ENCODE measurements at places on chromosomes 5 and 9. TPM values are rescaled to one million over a fixed set of nuclear protein-coding genes. Genes with fewer than 3 reads are reported as not detected.

Gene CACNA1B
- total RNA-seq: 3.1 TPM

Gene S100Z
- not detected for total RNA-seq

Gene ADAMTS19
- 3.0 TPM for total RNA-seq

DNA sequence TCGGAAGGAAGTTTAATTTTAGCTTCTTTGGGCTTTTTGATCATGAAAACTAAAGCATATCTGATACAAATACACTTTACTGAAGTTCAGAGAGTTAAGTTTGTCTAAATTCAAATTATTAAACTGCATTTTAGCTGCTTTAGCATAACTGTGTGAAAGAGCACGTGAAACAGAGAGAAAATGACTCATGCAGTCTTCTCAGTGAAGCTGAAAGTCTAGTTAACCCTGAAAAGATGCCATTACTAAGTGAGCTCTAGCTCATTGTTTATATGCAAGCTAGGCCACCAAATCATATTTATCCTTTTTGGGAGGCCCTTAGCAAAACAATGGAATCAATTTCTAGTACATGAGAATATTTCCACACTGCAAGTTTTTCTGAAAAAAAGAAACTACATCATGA lies 27.6 kb downstream of the TPD52L3 start:
- DNase-seq: no peak

DNA sequence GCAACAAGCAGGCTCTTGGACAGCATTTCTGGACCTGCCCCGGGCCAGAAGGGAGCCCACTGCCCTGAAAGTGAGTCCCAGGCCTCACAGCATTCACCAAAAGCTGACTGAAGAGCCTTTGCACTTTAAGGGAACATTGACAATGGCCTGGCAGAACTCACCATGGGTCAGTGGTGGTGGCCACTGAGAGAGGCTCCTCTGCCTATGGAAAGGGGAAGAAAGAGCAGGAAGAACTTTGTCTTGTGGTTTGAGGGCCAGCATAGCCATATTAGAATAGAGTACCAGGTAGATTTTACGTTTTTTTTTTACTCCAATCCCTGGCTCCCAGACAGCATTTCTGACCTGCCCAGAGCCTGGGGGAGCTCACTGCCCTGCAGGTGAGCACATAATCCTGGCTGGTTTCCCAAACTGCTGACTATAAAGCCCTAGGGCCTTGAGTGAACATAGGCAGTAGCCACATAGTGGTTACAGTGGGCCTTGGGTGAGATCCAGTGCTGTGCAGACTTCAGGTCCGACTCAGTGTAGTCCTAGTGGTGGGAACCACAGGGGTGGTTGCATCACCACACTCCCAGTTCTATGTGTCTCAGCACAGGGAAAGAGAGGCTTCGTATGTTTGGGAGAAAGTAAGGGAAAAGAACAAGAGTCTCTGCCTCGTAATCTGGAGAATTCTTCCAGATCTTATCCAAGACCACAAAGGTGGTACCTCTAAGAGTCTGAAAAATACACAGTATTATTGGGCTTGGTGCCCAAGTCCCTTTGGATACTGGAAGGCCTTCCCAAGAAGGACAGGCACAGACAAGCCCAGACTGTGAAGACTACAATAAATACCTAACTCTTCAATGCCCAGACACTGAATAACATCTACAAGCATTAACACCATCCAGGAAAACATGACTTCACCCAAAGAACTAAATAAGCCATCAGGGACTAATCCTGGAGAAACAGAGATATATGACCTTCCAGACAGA lies 89.5 kb downstream of the TSSK1B start:
- DNase-seq: no peak

GRCh38 chr5:81762401-81762800 lies 11.5 kb upstream of the SSBP2 start:
- DNase-seq: no peak

DNA sequence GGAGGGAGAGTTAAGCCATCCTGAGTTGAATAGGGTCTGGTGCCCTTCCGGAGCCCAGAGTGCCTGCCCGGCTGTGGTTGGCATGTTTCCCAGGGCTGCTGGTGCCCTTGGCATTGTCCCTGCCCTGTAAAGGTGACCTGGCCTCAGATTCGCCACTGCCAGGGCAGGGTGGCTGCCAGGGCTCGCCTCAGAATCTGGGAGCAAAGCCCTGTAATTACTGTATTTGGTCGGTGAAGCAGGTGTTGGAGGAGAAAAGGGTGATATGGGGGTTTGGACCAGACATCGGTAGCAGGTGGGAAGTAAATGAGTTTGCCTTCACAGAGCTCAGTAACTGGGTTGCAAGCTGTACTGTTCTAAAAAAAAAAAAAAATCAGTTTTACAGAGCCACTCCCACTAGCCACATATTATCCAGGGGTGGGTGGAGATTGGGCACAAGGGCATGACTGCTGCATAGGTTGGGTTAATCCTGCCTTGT lies 47.6 kb downstream of the RGS3 start:
- DNase-seq: no peak
